Mucosa of gallbladder (tissue), 1 donor: ENCODE measurements at places on chromosomes 3 and 15. TPM values are rescaled to one million over a fixed set of nuclear protein-coding genes. Genes with fewer than 3 reads are reported as not detected.

GRCh38 chr3:107425033-107425432 is 47.8 kb downstream of the CCDC54 start:
- DNase-seq, result no peak

Gene GPR171
- 2.0 TPM for total RNA-seq

Gene PARP16
- total RNA-seq, result 12.4 TPM

Gene DLL4
- total RNA-seq, result 7.2 TPM
